Peyer's patch (tissue), 4 donors: ENCODE measurements at places on chromosomes 13 and 19. TPM values are rescaled to one million over a fixed set of nuclear protein-coding genes. Genes with fewer than 3 reads are reported as not detected.

- DNase-seq: no peak
Measured at GRCh38 chr13:49400755-49401659, 42.9 kb downstream of the CAB39L start.

DNA sequence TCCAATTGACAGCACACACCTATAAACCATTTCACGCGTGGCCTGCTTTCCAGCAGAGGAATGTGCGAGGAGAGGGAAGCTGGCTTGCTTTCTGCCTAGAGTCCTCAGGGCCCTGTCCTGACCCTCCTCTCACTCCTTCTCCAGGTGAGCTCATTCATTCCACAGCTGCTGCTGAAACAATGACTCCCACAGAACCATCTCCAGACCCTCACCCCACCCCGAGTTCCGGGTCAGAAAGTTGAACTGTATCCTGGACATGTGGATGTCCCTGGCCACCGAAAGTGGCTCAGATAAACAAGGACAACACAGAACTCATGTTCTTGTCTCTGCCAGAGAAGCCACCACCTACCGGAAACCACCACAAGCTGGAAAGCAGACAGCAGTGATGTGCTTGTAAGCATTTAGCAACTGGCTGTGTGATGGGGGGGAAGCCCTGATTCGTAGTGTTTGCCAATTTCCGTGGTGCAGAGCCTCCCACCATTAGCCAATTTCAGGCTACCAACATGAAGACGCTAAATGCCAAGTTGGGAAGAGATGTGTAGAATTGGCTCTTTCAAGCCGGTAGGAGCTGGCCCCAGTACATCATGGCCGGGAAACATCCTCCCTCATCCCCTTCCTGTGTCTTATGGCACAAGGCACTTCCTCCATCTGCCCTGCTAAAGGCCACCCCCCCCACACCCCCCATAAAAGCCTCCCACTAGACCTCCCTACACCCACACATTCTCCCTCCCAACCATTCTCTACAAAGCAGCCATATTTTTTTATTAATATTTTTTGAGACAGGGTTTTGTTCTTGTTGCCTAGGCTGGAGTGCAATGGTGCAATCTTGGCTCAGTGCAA, 5.0 kb downstream of the SYCE2 start:
- peak; percentile 61 for DNase-seq

The GPR4 gene
- total RNA-seq: 2.5 TPM

GRCh38 chr13:40589285-40590109, 76.9 kb downstream of the FOXO1 start:
- DNase-seq: peak; percentile 78

DNA sequence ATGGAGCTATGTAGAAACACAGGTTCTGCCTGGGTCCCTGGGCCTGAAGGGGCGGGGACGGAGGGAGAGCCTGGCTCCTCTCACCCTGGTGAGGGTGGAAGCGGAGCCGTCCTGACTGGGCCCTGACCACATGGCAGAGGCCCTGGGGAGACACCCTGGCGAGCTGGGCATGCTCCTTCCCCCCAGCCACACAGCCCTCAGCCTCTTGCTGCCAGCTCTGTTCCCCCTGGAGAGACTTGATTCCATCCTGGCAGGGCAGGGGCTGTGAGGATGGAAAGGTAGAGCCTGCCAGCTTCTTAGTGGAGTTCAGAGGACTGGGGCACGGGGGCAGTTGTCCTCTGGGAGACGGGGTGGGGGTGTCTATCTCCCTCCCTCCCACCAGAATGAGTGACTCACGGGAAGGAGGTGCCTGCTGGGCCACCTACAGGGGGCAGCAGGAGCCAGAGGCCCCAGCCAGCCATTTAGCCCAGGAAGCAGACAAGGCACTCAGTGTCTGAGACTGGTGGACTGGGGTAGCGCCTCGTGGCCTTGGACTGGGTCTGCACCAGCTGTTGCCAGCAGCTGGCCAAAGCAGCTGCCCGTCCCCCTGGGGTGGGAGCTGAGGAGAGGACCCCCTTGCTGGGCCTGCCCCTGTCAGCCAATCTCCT, 22.8 kb upstream of the RNF17 start:
- no peak for DNase-seq

The ZNF146 gene
- 43.6 TPM for total RNA-seq

GRCh38 chr13:112740502-112741131, 50.8 kb downstream of the ATP11A start:
- DNase-seq: no peak

DNA sequence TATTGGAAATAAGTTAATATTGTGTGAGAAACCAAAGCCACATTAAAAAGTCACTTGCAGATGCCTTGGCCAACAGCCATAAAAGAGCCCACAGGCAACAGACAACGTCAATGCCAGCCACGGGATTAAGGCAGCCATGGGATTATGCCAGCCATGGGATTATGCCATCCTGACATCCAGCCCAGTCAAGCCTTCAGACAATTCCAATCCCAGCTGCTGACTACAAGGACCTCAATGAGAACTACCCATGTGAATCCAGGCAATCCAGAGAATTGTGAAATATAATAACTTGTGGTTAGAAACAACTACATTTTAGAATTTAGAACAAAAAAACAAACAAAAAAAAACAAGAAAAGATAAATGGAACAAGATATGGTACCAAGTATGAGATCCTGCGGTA, 356.6 kb downstream of the EFNB2 start:
- no peak for DNase-seq

DNA sequence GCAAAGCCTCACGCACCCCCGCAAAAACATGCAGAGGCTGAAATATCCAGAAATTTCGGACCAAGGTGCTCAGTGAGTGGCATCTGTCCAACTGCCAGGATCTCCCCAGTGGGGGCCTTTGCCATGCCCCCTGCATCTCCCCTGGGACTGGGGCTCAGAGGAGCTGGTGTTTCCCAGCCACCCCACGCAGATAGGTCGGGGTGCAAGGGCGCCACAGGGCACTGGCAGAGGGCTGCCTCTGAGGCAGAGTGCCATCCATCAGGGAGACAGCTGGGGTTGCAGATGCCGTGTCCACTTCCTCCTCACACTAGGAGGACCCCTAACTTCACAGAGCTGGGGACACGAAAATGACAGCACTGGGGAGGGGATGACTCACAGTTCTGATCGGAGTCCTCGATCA, 26.3 kb downstream of the IZUMO4 start:
- DNase-seq: no peak

The EBI3 gene
- 1.4 TPM for total RNA-seq

The ZNF578 gene
- not detected for total RNA-seq

The ANGPTL8 gene
- total RNA-seq: not detected

DNA sequence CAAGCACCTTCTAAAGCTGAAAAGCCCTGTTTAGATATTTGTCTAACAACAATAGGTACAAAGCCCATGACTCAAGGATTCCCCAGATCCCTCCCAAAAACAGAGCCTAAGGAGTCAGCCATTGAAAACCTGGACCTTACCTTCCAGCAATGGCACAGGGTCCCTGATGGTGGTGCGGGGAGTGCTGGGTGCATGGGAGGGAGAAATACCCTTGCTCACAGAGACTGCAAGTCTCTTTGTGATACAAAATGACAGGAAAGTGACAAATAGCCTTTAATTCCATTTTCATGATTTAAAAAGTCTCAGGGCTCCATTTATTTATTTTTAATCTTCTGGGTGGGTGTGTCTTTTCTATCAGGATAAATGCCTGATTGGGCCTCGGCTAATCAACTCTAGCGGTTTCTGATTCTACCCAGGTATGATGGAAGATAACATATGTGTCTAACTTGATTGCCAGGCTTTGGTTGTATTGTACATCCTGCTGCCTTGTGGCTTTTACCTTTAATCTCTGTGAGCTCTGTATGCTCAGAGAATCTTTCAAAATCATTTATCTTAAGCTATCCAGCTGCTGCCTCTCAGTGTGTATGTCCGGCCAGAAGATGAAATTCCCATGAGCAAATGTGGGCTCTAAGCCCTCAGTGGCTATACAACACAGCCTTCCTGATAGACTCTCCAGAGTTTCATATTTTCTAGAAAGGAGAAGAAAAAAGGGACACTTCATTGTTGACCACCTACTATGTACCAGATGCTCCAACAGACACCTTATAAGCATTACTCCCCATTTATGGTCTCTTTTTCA, 54.6 kb upstream of the FAM124A start:
- DNase-seq: no peak

- peak; percentile 51 for DNase-seq
Measured at GRCh38 chr13:76019421-76020044, 383.4 kb downstream of the LMO7 start.

GRCh38 chr13:27820524-27821482, 28.5 kb downstream of the GSX1 start:
- DNase-seq: no peak

GRCh38 chr19:56372281-56372680, 21.1 kb downstream of the ZNF582 start:
- no peak for DNase-seq

- no peak for DNase-seq
Measured at GRCh38 chr13:73082471-73082870, 23.7 kb downstream of the KLF5 start.

The ZNF490 gene
- total RNA-seq: 4.6 TPM

GRCh38 chr19:10230173-10230860, 814 bp downstream of the S1PR2 start:
- peak; percentile 60 for DNase-seq

GRCh38 chr19:7004313-7004931, 16.8 kb downstream of the MBD3L2B start:
- no peak for DNase-seq

DNA sequence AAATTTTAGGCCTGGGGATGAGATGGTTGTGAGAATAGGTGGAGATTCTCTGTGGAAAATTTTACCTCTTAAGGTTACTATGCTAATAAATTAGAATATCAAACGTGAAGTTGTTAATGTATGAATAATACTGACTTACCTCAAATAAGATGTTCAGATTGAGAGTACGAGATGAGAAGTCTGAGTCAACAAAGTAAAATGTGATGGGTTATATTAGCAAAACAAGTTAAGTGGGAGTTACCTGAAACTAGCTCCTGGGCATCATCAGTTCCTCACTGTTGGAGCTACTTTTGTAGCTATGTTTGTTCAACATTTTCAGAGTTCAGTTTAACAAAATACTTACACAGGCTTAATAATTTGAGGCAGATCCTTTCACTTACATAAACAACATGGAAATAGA, 108.6 kb downstream of the PIBF1 start:
- no peak for DNase-seq

- no peak for DNase-seq
Measured at GRCh38 chr19:10321417-10321797, 5.6 kb upstream of the FDX2 start.

DNA sequence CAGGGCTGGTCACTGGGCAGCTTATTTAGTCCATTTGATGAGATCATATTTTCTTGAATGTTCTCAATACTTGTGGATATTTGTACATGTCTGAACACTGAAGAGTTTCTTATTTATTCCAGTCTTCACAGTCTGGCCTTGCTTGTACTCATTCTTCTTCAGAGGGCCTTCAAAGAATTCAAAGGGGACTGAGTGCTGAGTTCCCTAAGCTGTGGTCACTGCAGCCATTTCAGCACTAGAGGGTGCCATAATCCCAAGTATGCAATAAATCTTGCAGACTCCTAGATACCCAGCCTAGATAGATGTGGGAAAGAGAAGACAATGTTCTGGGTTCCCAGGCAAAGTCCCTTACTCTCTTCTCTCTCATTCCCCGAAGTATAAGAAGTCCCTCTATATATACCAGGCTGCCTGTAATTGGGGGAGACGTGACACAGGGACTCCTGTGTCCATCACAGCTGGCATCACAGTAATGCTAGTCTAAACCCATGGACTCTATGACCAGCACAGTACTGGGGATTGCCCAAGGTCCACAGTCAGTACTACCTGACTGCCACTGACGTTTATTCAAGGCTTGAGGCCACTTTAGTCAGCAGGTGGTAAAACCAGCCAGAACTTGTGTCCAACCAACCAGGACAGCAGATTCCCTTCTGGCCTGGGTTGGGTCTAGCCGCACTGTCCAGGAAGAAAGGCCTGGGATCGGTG, 8.9 kb upstream of the VN1R1 start:
- DNase-seq: no peak

DNA sequence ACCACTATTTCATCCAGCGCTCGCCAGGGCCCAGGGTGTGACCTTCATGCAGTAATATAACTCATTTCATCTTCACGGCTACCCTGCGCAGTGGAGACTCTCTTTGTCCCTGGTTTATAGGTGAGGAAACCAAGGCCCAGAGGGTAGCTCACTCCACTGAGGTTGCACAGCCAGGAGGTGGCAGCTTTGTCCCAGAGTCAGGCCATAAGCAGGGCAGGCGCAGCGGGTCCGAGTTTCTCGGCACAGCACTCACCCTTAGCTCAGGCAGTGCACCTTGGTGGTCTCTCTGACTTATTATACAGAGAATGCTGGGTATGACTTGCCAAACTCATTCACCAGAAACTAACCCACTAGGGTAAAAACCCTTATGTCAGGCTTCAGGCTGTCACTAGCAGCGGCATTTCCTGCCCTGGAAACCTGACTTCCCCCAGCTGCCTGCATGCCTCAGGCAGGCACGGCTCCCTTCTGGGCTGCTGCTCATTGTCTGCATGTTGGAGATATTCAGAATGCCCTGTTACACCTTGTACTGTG, 24.5 kb downstream of the PPP5C start:
- DNase-seq: no peak

The MAG gene
- total RNA-seq: not detected

GRCh38 chr19:7783991-7784423, 21.0 kb downstream of the CLEC4M start:
- DNase-seq: no peak

The DZIP1 gene
- total RNA-seq: 2.5 TPM

DNA sequence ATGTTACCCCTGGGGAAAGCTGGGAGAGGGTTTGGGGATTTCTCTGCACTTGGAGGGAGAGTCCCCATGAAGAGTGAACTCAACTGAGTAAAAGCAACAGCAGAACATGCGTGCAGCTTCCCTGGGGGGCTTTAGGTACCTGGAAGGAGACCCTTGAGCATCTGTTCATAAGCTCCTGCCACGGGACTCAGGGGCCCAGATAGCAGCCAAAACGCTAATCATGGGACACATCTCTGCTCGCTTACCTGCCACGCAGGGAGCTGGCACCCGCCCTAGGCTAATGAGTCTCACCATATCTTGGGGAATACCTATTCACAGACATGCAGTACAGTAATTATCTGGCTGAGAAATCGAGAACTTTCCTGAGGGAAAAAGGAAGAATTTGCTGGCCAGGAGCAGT, 33.9 kb downstream of the PDCD5 start:
- DNase-seq: no peak

DNA sequence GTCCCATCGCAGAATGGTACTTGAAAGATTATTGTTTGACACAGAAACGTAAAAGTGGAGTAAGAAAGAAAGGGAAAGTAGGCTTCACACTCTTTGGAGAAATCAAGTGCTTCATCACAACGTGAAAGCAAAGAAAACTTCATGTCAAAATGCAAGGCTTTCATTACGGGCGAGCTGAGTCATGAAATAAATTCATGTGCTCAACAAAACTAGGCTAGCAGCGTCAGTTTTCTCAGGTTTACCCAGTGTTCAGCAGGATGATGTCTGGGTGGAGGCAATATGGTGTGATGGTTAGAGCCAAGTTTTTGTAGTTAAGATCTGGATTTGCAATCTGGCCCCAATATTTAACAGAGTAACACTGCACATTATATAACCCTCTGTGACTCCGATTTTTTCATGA, 128.0 kb downstream of the TRPC4 start:
- no peak for DNase-seq

The THSD8 gene
- total RNA-seq: not detected
